ENCODE measurements at places on chromosomes 12 and 14.
A peak's percentile ranks its signal among the peaks of the same experiment; 100 is the strongest.

GRCh38 chr12:117842630-117843029 is 126.2 kb downstream of the KSR2 start:
- no peak for DNase-seq

- DNase-seq = no peak
These were observed 134.2 kb downstream of the BICD1 start for GRCh38 chr12:32240831-32241230.

GRCh38 chr14:50410921-50411320 is 14.2 kb upstream of the CDKL1 start:
- DNase-seq = no peak

DNA sequence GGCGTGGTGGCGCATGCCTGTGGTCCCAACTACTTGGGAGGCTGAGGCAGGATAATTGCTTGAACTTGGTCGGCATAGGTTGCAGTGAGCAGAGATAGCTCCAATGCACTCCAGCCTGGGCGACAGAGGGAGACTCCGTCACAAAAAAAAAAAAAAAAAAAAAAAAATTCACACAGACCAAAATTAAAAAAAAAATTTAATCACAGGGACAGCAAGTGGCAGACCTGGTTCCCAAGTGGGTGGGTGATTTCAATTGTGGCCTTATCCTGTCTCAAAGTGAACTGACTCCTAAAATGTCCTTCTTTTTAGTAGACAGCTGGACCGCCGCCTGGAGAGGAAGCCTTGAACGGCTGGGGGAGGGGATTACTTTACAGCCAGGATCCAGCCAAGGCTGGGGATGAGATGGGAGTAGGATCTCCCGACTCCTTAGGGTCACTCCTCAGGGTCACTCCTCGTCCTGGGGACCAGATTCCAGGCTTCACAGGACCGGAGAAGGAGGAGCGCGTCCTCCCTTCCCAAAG is 1.5 kb upstream of the KCNH3 start:
- no peak for DNase-seq

DNA sequence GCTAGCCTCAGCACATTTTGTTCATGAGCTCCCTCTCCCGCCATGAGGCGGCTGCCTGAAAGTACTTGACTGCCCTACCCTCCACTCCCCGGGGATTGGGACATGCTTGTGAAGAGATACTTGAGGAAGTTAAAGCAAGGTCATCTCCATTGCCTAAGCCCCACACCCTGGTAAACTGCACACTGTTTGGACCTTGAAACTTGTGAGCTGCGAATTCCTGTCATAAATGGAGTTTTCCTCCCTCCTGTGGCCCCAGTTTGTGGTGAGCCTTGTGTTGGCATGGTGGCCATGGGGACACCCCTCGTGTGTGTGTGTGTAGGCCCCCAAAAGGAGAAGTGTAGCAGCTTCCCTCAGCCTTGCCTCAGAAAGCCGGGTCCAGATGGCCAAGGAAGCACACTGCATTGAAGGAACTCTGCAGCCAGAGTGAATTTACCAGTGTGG is 395.5 kb downstream of the ZFP36L1 start:
- DNase-seq = peak; percentile 70

DNA sequence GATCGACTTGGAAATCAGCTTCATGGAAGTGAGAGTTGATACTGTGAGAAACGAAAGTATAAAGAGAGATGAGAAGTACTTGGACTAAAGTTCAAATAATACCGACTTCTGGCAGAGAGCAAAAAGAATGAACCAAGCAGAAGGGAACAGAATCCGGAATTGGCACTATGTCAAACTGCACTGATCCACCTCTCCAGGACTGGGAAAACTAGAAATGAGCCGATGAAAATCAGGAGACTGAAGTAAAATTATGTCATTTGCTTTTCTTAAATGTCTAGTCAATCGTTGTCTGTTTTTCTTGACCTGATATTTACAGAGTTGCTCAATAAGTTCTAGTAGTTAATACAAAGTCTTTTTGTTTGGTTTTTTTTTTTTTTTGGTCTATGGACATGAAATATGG is 163.0 kb upstream of the FOXG1 start:
- DNase-seq = no peak

DNA sequence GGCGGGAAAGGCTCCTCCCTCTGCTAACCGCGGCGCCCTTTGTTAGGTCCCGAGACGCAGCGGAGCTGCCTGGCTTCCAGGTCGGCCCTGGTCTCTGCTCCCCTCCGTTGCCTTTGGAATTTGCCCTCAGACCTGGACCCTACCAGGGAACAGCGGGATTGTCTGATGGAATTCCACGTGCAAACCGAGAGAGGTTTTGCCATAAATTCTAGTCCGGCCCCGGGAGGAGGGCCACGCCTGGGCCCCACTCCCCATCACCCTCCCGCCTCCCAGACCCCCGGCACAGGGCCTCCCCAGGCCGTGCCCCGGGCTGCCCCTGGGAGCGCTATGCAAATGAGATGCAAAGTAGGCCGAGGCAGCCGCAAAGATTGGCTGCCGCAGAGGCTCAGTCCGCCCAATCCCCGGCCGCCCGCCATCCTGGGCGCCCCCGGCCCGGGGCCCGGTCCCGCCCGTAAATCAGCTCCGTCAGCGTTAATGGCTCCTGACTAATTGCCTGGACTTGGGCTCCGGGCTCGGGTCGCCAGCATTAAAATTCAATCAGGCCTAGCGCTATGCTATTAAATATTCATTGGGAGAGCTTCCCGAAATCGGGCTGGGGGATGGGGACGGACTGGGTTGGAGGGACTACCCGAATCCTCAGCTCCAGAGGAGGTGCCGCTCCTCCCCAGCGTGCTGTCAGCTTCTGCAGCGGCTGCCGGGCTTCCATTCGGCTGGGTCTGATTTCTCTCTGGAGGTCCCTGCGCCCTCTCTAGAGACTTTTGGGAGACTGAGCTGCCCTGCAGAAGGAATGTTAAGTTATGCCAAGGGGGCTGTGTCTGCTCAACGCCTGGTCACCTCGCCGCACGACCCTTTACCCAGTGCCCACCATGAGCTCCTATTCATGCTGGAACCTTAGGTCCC is 15.7 kb upstream of the FIGNL2 start:
- DNase-seq = peak; percentile 43

DNA sequence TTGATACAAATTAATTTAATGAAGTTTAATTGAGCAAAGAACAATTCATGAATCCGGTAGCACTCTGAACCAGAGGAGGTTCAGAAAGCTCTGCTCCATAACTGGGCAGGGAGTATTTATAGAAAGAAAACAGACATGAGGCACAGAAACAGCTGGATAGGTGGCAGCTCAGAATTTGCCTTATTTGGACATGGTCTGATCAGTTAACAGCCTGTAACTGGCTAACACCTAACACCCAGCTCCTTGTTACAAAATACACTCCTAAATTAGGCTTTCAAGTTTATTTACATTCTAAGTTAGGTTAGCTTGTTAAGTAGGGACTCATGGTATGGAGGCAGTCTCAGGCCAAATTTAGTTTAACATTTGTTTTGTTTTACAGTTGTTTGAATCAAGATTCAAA is 67.8 kb upstream of the TMCC3 start:
- no peak for DNase-seq

GRCh38 chr12:42166501-42166900 is 21.8 kb upstream of the GXYLT1 start:
- DNase-seq = no peak

DNA sequence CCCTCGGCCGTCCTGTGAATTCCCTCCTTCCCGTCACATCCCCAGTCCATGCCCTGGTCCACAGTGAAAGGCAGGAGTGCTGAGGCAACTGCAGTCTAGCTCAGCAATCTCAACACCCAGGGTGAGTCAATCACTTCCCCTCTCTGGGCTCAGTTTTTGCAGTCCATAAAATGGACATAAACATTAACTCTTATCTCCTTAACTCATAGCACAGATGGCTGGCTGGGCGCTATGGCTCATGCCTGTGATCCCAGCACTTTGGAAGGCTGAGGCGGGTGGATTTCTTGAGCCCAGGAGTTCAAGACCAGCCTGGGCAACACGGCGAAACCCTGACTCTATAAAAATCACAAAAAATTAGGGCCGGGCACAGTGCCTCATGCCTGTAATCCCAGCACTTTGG is 32.4 kb downstream of the CAMKK2 start:
- no peak for DNase-seq

GRCh38 chr12:4954621-4955354 is 45.1 kb downstream of the KCNA1 start:
- DNase-seq = no peak

DNA sequence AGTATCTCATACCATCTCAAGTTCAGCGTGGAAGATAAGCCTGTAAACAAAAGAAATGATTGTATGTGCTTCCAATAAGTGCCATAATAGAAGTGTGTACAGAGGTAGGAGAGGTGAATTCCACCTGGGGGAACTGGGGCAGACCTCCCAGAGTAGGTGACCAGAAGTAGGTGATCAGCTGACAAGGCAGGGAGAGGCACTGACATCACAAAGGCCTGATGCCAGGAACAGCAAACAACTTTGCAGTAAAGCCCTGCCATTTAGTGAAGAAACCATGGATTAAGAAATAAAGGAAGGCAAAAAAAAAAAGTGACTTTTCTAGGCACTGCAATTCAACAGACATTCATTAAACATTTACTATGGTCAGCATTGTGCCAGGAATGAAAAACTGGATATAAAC is 31.1 kb downstream of the NR1H4 start:
- no peak for DNase-seq

DNA sequence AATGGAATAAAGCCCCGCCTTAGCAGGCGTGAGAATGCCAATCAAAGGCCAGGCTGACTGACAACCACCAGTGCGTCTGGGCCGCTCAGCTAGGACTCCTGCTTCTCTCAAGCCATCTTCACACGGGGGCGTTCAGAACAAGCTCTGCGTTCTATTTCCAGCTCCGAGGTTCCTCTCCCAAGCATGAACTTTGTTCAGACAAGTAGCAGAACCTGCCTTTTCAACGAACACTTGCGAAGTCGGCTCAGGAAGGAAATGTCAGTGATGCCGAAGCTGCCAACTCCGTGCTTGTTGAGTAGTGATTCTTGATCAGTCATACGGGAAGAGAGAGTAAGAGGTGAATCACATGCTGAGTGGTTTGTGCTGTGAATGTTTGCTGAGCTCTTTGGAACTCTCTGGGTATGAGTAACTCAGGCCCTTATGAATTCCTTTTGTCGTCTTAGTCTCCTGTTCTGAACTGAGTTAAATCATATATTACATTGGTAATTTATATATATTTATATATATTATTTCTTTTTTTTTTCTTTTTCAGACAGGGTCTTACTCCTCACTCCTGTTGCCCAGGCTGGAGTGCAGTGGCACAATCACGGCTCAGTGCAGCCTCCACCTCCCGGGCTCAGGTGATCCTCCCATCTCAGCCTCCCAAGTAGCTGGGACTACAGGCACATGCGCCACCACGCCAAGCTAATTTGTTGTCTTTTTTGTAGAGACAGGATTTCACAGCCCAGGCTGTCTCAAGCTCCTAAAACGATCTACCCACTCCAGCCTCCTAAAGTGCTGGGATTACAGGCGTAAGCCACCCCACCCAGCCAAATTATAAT is 29.4 kb upstream of the BCL7A start:
- no peak for DNase-seq

DNA sequence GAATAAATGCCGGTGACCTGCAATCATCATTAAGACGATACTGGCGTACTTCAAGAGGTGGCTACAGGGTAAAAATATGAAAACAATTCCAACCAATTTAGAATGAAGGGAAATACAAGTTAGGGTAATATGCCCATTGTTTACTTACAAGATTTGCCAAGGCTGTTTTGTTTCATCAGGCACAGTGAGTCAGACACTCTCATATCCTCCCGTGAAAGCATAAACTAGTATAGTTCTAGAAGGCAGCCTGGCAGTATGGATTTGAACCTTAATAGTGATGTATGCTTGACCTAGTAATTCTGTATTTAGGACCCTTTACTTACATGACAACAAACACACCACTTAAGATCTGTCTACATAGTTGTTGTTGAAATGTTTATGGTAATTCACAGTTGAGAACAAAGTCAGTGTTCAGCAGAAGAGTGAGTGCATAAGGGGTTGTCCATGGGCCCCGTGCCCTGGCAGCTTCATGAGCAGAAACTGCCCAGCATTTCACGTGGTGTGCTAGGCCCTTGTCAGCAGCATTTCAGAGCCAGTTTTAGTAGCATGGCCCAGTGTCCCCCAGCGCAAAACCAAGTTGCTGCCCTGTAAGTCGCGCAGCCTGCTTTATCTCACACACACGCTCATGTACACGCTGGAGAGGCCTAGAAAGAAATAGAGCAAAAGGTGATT is 80.8 kb downstream of the EP400 start:
- no peak for DNase-seq

DNA sequence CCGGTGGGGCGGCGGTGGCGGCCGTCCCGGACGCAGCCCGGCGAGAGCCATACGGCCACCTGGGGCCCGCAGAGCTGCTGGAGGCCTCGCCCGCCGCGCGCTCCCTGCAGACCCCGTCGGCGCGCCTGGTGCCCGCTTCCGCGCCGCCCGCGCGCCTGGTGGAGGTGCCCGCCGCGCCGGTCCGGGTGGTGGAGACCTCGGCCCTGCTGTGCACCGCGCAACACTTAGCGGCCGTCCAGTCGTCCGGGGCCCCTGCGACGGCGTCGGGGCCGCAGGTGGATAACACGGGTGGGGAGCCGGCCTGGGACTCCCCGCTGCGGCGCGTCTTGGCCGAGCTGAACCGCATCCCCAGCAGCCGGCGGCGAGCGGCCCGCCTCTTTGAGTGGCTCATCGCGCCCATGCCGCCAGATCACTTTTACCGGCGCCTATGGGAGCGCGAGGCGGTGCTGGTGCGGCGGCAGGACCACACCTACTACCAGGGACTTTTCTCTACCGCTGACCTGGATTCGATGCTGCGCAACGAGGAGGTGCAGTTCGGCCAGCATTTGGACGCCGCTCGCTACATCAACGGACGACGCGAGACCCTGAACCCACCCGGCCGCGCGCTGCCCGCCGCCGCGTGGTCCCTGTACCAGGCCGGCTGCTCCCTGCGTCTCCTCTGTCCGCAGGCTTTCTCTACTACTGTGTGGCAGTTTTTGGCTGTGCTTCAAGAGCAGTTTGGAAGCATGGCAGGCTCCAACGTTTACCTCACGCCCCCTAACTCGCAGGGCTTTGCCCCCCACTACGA is 716 bp downstream of the RIOX1 start:
- DNase-seq = peak; percentile 54

GRCh38 chr12:68367116-68367515 is 35.0 kb upstream of the MDM1 start:
- no peak for DNase-seq

DNA sequence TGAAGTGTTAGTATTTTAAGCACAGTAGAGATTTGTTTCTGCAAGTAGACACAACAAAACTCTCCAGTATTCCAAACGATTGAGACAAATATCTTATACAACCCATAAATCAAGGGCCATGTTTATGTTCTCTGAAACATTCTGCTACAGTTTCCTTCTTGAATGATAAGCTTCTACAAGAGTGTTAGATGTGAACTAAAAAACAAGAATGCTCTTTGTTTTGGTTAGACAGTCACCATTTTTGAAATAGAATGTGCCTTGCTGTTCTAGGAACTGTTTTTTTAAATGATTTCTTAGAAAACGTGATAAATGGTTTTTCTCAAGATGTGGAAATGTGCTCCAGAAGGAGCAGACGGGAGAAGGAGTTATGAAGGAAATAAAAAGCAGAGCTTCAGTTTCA is 1656.3 kb upstream of the FLRT2 start:
- no peak for DNase-seq

DNA sequence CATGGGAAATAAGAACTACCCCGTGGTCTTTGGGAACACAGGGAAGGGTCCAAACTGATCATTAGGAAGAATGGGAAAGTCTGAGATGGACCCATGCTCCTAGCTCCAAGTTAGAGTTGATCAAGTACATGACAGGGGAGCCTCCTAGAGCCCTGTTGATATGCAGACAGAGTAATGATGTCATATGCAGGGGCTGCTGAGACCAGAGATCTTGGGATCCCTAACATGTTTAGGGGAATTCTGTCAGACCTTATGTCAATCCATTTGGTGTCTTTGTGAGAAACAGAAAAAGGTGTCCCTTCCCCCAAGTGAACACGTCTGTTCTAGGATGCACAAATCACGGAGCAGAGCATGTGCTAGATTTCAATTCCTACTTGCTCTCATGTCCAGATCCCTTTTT is 6.6 kb downstream of the SLC25A21 start:
- DNase-seq = no peak

All from testis (tissue), 5 donors.